NCI-H1105 treated with DMSO at 0.1 percent for 48 hours (cell line): ENCODE measurements at places on chromosomes 13 and 19.

- no peak for DNase-seq
Observed at GRCh38 chr13:93446238-93446637, 219.6 kb downstream of the GPC6 start.

DNA sequence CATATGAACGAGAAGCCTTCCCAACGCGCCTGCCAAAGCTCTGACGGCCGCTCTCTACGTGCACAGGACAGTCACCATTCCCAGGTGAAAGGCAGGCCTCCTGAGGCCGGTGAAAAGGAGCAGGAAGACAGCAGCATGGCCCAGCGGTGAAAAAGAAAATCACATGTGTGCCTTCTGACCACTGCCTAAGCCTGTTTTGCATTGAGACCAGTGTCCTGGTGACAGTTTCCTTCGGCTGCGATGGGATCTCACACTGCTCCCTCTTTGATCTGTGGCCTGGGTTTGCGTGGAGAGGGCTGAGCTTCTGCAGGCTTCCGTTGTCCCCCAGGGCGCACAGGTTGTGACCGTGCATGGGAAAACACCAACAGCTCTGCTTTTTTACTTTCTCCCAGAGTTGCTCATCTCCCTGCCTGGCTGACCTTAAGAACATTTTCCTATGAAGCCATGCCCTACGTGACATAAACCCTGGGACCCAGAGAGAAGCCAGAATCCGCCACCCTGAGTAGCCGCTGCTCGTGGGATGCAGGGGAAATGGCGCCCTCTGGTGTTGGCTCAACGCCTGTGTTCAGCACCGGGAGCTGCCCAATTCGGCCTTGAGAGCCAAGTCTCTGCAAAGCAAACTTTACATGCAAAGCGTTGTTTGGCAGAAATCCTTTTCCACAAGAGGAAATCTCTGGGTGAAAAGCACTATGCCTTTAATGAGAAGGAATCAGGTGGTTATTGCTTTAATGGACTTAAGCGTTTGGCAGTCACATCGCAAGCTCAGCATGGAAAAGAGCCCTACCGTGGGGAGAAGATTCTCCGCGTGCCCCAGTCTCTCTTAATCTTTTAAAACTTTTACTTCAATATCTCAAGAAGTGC, 112.2 kb upstream of the GPR12 start:
- peak; percentile 1 for DNase-seq

DNA sequence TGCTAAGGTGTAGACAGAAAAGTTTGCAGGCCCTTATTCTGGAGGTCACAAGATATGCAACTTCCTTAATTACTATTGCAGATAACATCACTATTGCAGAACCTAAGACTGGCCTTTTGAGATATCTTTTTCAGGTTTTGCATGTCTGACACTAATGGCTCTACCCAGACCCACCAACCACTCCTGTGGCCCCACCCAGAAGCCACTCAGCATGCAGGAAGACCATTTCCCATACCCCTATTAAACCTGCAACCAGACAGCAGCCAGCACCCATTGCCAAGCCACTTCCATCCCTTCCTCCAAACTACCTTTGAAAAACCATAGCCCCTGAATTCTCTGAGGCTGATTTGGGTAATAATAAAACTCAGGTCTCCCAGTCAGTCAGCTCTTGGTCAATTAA, 297.6 kb downstream of the SLITRK6 start:
- no peak for DNase-seq

DNA sequence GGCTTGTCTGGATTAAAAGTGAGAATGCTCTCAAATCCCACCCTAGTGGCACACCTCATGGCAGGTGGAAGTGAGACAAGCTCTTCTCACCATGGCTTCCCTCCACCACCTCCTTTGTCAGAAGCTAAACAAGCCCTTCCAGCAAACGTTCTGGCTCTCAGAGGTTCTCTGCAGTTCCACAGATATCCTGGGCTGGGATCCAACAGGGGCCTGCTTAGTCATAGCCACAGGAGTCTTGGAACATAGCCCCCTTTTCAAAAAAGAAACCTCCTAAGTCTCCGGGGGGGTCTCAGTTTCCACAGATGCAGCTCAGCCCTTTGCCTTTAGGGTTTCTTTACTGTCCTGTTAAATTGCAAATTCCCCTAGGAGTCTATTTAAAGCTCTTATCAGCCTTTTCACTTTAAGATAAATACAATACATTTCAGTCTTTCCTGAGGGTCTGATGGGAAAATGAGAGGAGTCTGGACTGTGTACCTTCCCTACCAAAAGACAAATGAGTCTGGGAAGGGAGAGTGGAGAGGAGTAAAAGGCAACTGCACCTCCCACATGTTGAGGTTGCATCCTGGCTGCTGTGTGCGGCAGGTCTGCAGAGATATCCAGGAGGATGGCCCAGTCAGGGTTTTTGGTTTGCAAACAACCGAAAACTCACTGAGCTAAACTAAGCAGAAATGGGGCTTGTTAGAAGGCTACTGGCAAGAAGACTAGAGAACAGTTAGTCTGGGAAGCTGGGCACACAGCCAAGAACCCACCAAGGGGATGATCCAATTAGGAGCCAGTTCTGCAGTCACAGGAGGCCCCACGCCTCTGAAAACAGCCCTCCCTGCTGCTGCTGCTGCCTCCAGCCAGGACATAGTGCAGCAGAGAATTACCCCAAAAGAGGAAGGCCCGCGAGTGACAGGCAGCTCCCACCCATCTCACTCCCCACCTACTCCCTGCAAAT, 41.4 kb upstream of the SERP2 start:
- peak; percentile 51 for DNase-seq

DNA sequence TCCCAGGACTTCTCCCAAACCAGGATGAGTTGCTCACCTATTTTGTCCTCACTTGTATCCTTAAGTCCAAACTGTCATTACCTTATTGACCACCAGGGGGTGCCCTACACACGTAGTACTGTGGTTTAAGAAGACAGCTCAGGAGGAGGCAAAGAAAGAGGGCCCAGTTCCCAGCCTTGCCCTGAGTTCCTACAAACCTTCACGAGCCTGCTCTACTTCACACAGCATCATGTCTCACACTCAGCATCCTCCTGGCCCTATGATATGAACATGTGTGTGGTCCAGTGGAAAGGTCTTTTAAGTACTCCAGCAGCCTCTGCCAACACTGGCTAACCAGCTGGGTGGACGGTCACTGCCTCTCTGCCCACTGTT, 8.1 kb upstream of the ZNF784 start:
- peak; percentile 83 for DNase-seq

DNA sequence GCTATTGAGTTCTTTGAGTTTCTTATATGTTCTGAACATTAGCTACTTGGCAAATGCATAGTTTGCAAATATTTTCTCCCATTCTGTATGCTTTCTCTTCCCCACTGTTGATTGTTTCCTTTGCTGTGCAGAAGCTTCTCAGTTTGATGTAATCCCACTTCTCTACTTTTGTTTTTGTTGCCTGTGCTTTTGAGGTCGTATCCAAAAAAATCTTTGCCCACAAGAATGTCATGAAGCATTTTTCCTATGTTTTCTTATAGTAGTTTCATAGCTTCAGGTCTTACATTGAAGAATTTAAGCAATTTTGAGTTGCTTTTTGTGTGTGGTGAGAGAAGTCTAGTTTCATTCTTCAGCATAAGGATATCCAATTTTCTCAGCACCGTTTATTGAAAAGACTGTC, 536.7 kb upstream of the ARGLU1 start:
- DNase-seq = no peak

- no peak for DNase-seq
Observed at GRCh38 chr13:112995395-112996191, 26.6 kb downstream of the MCF2L start.

DNA sequence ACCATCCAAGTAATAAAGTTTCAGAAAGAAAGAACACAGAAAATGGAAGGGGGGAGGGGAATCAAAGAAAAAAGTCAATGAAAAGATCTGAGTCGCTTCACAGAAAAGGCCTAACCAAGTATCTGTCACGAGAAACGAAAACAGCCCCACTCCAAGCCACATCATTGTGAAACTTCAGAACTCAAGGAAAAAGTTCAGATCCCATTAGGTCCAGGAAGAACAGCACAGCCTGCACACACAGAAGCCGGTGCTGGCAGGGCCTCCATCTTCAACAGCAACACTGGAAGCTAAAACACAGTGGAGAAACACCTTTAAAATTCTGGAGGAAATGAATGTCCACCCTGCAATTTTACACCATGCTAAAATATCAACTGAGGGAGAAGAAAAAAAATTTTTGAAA, 8.0 kb downstream of the STK24 start:
- DNase-seq = no peak

DNA sequence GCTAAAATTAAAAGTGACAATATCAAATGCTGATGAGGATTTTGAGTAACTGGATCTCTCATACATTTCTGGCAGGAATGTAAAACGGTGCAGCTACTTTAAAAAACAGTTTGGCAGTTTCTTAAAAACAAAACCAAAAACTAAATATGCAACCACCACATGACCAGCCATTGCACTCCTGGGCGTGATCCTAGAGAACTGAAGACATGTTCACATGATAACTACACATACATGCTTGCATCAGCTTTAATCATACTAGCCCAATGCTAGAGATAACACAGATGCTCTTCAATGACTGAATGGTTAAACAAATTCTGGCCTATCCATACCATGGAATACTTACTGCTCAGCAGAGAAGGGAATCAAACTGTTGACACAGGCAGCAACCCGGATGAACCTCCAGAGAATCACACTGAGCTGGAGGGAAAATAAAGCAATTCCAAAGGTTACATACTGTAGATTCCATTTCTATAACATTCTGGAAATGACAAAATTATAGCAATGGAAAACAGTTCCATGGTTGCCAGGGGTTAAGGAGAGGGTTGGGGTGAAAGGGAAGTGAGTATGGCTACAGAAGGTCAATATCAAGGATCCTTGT, 25.5 kb upstream of the NAXD start:
- no peak for DNase-seq

GRCh38 chr13:65497265-65497664, 1732.9 kb downstream of the PCDH9 start:
- DNase-seq = no peak

GRCh38 chr13:99894840-99895443, 76.6 kb downstream of the ZIC5 start:
- no peak for DNase-seq

DNA sequence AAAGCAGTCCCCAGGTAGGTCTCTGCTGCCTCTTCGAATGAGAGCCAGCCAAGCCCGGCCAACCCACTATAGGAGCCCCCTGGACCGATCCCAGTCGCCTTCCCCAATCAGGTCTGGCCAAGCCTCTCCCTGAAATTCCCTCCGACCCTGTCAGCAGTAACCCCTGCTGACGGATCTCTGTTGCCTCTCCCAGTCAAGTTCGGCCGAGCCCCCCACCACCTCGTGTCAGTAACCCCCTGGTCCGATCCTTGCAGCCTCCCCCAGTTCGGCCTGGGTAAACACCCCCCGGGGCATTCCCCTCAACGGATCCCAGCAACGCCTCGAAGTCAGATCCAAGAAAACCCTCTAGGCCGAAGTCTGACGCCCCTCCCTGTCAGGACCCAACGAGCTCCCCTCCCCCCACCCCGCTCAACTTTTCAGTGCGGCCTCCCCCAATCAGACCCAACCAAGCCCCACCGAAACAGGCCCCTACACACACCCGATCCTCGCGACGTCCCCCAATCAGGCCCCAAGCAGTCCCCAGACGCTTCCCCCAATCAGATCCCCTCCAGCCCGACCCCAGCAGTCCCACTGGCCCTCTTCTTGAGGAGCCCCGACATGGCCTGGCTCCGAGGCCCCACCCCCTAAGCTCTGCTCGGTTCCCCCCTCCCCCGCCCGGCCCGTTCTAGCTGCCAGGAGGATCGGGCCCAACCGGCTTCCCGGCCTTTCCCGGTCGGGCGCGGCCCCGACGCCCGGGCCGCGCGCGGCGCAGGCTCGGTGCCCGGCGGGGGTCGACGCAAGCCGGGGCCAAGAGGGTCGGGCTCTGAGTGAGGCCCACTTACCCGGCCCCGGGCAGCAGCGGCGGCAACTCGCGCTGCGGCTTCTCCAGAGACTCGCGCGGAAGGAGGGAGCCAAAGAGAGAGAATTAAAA, 1.8 kb downstream of the TNPO2 start:
- peak; percentile 26 for DNase-seq

DNA sequence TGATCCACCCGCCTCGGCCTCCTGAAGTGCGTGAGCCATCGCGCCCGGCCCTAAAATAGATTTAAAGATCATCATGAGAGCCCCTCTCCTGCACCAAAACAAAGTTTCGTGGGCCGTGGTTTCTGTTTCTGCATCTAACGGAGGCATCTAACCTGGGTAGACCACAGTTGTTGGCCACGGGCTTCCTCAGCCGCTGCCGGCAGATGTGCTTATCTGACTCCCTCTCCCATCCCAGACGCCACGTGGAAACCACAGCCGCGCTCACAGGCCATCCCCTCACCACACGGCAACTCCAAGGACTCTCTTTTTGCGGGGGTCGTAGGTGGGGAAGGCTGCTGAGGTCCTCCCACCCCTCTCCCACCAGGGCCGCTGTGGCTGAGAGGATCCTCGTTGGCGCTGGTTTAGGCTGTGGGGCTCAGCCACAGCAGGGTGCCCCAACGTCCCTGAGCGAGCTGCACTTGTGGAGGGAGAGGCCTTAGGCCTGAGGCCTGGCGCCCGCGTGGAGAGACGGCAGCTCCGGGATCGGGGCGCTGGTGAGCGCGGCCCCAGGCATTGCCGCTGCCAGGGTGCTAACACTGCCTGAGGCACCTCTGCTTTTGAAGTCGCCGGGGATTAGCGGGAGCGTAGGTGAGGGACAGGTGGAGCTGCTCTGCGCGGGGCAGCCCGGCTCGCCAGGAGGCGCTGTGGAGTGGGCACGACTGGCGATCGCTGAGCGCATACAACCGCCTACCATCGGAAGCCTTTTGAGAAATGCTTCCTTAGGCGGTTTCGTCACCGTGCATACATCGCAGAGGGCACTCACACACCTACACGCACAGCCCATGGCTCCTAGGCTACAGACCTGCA, 8.9 kb downstream of the ZSCAN1 start:
- no peak for DNase-seq

DNA sequence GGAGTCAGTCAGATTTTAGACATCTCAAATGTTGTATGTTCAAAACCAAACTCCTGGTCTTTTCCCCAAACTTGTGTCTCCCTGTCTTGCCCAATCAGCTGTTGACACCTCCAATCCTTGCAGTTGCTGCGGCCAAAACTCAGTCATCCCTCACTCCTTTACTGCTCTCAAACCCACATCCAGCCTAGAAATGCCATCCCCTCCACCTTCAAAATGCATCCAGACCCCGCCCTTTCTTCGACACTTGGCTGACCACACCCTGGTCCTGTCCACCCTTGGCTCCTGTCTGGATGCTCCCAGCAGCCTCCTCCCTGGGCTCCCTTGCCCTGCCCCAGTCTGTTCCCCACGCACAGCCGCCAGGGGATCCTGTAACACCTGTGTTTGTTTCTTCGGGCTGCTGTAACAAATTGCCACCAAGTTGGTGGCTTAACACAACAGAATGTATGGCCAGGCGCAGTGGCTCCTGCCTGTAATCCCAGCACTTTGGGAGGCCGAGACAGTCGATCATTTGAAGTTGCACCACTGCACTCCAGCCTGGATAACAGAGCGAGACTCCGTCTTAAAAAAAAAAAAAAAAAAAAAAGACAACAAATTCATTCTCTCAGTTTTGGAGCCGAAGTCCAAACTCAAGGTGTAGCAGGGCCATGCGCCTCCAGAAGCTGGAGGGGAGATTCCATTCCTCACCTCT, 11.7 kb downstream of the PLD3 start:
- no peak for DNase-seq
